Hindlimb muscle (tissue), 1 donor: ENCODE measurements at places on chromosomes 12 and 14. TPM values are rescaled to one million over a fixed set of nuclear protein-coding genes. Genes with fewer than 3 reads are reported as not detected.

Gene TPPP2
- polyA plus RNA-seq = 0.72 TPM

Gene PLEKHG7
- polyA plus RNA-seq = 0.85 TPM

Gene KRT71
- polyA plus RNA-seq = not detected

Gene CISTR
- polyA plus RNA-seq = not detected

Gene BMAL2
- 1.2 TPM for polyA plus RNA-seq

Gene CHGA
- polyA plus RNA-seq = 0.23 TPM
